ENCODE measurements at places on chromosomes 3 and 15.

DNA sequence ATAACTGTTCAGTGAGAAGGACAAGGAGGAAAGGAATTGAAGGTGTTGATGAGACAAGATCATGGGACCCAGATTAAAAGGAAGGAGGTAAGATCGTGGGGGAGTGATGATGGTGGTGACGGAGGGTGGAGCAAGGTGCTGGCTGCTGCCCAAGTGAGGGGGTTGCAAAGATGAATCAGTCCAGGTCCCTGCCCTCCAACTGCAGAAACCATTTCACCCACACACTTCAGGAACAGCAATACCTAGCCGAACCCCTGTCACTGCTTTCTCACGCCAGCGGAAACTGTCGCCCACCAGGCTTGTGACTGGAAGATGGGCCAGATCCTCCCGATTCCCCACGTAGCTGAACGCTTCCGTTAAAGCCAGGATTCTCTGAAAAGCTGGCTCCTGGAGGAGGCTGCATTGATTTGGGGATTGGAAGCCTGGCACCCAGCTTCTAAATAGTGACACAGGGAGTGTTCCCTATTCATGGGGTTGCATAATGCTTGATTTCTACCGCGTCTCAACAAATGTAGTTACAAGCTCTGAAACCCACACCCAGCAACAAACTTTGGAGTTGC is 3.2 kb upstream of the LSG1 start:
- no peak for DNase-seq

DNA sequence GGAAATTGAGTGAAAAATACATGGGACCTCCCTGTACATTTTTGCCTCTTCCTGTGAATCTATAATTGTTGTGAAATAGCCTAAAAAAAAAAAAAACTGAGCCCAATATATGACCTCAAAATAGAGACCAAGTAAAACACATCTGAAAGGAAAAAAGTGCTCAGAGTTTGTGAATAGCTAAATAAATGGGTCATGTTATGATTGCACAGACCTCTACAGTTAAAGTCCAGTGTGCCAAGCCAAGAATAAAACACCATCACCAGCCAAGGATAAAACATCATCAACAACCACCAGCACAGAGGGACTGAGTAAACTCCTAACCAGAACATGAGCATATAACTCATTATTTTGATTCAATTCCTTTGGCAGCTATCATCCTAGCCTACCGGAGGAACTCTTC is 115.6 kb upstream of the AGTR1 start:
- no peak for DNase-seq

DNA sequence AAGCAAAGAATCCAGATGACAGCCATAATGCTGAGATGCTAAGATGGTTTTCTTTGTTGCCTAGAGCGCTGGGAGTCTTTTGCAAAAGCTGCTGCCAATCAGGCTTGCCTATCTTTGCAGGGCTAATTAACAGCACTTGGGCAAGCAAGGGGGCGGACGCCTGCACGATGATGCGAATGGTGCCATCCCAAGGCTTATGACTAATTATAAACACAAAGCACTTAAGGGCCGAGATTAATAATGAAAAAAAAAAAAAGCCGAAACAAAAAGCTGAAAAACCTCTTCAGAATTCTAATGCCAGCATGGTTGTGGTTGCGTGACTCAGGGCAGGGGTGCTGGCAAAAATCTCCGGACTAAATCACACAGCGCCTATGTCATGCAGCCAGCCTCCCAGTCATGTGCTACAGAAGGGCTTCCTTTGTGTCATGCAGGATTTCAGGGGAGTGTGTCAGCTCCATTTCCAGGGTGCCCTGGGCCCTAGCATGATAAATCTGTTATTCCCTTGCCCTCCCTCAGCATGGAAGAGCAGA is 185.0 kb upstream of the ANKRD28 start:
- DNase-seq: no peak

DNA sequence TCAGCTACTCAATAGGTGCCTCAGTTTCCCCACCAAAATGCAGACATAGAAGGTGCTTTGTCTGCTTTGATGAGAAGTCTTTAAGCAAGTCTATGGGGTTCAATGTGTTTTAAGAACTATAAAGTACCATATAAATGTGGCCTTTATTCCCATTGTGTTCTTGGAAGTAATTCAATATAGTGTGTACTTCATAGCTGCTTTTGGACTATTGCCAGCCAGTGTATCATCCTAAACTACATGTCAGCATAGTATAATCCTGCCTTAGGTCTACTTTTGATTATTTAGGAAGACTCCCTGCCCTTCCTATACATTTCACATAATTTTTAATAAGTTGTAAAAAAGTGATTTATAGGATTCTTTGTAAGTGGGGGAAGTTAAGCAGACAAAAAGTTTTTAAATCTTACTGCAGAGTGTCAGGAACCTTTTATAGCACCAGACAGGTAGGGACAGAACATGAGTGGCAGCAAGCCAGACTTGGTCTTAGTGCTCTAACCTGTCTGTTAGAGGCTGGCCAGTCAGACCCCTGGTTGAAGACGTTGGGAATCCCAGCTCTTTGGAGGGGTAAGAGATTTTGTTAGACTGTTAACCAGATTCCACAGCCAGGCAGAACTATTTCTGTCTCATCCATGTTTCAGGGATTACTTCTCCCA is 48.4 kb downstream of the MLH1 start:
- no peak for DNase-seq

GRCh38 chr3:110391640-110392395 is 679.8 kb upstream of the NECTIN3 start:
- DNase-seq: no peak

DNA sequence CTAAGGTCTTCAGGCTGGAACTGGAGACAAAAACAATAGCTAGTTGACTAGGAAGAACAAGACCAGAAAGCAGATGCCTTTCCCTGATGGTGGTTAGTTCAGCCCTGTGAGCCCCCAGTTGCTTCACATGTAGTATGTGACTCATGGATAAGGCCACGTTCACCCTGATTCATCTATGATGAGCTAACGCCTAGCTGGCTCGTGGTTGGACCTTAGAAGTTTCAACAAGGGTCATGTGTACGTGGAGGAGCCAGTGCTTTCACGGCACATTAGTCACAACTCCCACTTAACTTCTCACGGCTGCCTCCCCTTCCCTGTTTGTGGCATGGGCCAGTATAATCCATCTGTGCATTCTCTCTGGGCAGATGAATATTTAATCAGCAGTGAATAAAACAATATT is 20.6 kb downstream of the COL8A1 start:
- DNase-seq: no peak

Measured in stimulated activated CD8-positive, alpha-beta memory T cell treated with anti-CD3 and anti-CD28 coated beads, Interleukin-2, amount 100 ng/mL, for 1 hour (primary cell).